ENCODE measurements at places on chromosomes 7 and 10.

DNA sequence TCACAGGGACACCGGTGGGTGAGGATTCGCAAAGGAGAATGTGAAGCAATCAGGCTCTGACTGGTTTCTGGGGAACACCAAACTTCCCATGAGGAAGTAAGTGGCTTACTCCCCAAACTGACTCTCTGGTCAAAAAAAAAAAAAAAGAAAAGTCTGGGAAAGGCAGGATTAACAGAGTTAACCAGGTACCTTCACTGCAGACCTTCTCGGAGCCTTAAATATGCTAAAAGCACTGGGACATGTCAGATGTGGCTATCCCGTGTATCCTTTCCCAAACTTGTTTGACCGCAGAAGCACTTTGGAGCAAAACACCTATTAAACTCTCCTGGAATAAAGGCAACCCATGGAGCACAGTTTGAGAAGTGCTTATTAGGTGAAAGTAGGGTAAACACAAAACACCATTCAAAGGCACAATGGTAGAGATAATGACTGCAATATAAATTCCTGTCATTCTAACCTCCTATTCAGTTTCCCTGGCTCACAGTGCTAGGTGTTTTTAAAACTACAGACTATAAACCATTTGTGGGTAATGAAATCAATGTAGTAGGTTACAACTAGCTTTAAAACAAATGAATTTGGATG, 44.1 kb upstream of the MXI1 start:
- no peak overlapping the region for H3K27ac ChIP-seq
- no peak for DNase-seq

DNA sequence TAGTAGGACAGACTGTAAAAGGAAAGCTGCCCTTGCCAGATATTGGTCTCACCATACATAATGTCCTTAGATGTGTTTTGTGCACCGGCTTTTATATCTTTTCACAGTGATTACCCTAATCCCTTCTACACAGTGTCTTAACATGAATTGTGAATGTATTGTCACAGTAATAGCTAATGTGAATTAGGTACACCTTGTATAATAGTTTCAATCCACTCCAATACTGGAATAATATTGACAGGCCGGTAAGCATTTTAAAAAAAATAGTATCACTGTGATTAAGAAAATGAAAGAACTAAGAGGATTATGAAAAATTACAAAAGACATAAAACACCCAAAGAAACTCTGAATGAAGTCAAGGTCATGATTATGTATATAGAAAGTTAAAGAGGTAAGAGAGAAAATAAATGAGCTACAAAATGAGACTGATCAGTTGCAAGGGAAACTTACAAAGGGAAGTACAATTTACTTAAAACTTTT, 420.9 kb downstream of the PLXDC2 start:
- no peak for DNase-seq
- H3K4me1 ChIP-seq = no peaks in the 10 kb centered on the region
- no peak overlapping the region for H3K4me3 ChIP-seq
- H3K36me3 ChIP-seq = no peaks in the 10 kb centered on the region
- no peaks in the 10 kb centered on the region for H3K27me3 ChIP-seq
- H3K27ac ChIP-seq = no peak overlapping the region

DNA sequence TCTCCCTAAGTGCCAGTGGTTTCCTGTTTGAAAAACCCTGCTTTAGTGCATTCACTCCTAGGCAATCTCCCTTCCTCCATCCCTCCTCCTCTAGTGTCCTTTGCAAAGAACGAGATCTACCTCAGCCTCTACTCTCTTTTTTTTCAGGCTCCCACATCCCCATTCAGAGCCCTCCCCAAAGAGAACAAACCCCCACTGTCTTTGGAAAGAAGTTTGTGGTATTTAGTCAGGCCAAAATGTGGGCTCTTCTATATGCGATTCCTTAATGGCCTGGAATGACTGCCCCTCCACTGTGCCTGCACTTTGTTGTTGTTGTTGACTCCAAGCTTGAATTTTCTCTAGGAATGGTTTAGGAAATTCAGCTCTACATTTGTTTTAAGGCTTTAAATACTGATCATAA, 36.3 kb downstream of the PALS2 start:
- H3K4me3 ChIP-seq = no peak overlapping the region
- H3K36me3 ChIP-seq = no peaks in the 10 kb centered on the region
- H3K27me3 ChIP-seq = no peaks in the 10 kb centered on the region
- DNase-seq = no peak
- H3K4me1 ChIP-seq = no peaks in the 10 kb centered on the region

- no peak for DNase-seq
- no peak overlapping the region for H3K4me3 ChIP-seq
- H3K36me3 ChIP-seq = peaks cover 19% of the 10 kb centered on the region
Observed at GRCh38 chr7:158763454-158764033, 58.9 kb upstream of the NCAPG2 start.

- H3K4me1 ChIP-seq = no peaks in the 10 kb centered on the region
- H3K36me3 ChIP-seq = peaks cover 48% of the 10 kb centered on the region
Observed at GRCh38 chr7:139265673-139266072, 34.6 kb downstream of the UBN2 start.

DNA sequence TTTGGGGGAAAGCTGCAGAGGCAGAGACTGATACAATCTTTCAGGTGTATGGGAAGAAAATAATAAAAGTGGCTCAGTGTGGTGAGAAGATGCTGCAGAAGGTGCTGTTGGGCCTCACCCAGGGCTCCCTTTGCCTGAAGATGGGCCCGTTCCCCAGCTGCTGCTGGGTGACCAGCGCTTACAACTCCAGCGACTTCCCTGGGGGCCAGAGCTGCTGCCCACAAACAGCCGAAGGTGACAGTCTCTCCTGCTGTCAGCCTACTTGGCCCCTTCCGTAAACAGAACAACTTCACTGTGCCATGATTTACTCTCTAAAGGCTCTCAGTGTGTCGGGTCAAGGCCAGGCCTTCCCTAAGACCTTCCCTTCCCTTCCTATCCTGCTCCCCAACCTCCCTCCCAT, 93.6 kb upstream of the PCBD1 start:
- no peak for DNase-seq
- H3K36me3 ChIP-seq = peaks cover 3% of the 10 kb centered on the region
- no peak overlapping the region for H3K27ac ChIP-seq
